ENCODE measurements at places on chromosomes 6 and 20. TPM values are rescaled to one million over a fixed set of nuclear protein-coding genes. Genes with fewer than 3 reads are reported as not detected.
A peak's percentile ranks its signal among the peaks of the same experiment; 100 is the strongest.

The SMLR1 gene
- not detected for total RNA-seq

The SOX18 gene
- 70.0 TPM for total RNA-seq

The SLC52A3 gene
- not detected for total RNA-seq

The CDSN gene
- not detected for total RNA-seq

- peaks cover 63% of the 10 kb centered on the region for H3K4me1 ChIP-seq
- H3K27ac ChIP-seq = no peak overlapping the region
- H3K27me3 ChIP-seq = no peaks in the 10 kb centered on the region
- DNase-seq = peak; percentile 34
- H3K36me3 ChIP-seq = no peaks in the 10 kb centered on the region
These were observed 64.3 kb upstream of the CD93 start for GRCh38 chr20:23150304-23151007.

DNA sequence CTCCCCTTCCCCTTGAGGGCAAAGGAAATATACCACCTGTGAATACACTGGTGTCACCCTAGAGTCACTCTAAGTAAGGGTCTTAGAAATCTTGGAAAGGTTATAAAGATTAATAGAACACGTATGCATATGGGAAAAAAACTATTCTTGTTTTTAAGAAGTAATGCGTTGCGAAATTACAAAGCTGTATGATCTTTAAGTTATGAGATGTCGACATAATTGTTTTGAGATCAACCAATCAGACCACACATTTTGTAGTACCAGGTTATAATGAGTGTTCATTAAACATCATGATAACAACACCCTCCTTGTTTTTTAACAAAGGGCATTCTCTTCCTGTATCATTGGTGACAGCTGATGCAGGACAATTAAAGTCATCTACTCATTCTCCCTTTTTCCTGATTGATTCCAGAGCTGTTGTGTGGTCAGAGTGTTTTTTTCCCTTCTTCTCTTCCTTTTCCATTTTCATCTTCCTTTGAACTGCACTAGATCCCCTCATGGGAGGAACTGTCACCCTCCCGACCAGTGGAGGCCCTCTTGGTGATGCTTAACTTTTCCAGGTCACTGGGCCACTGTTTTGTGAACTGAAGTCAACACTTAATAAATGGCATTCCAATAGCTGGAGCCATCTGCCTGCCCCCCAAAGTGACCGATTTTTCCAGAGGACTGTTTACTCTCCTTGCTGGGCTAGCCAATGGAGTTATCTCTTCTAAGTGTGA, 37.0 kb downstream of the PRDM1 start:
- H3K4me3 ChIP-seq = no peak overlapping the region
- H3K36me3 ChIP-seq = no peaks in the 10 kb centered on the region
- DNase-seq = no peak
- no peak overlapping the region for H3K27ac ChIP-seq

DNA sequence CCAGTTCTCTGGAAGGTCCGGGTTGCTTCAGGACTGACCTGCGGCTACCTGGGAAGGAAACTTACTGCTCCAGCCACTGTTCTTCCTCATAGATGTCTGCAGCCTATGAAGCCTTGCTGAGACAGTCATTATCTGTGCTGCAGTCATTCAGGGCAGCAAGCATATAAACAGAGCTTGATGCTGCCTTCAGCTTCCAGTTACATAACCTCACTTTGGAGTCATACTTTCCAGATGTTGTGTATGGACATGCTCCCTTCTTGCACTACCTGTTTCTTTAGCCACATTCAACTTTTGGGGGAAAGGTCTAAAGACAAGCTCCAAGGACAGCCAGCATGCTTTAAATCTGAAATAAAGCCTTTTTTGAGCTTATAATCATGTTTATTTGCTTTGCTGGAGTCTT, 98.1 kb downstream of the SLC24A3 start:
- H3K27me3 ChIP-seq = no peaks in the 10 kb centered on the region
- no peak overlapping the region for H3K27ac ChIP-seq
- no peaks in the 10 kb centered on the region for H3K36me3 ChIP-seq
- H3K4me1 ChIP-seq = no peaks in the 10 kb centered on the region
- H3K4me3 ChIP-seq = no peak overlapping the region

GRCh38 chr6:83960664-83961063, 72.9 kb upstream of the MRAP2 start:
- H3K4me3 ChIP-seq = no peak overlapping the region
- H3K4me1 ChIP-seq = no peaks in the 10 kb centered on the region
- H3K27me3 ChIP-seq = no peaks in the 10 kb centered on the region
- DNase-seq = no peak
- peaks cover 15% of the 10 kb centered on the region for H3K36me3 ChIP-seq
- H3K27ac ChIP-seq = no peak overlapping the region

The HSPA1L gene
- 0.87 TPM for total RNA-seq

DNA sequence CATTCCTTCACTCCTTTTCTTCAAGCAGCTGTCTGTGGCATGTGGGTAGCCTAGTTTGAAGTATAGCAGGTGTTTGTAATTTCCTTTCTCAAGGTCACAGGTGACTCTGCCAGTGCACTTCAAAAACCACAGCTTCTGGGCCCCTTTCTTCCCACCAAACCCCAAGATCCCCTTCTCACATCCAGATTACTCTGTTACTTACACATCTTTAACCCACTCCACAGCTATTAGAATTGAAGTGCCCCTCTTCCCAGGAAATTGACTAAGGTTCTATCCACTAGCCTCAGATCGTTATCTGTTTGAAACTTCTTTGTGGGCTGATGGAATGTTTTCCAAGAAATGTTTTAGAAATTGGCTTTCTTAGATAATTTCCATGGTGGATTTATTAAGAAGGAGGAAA, 150.8 kb downstream of the AHI1 start:
- no peak overlapping the region for H3K27ac ChIP-seq
- H3K27me3 ChIP-seq = no peaks in the 10 kb centered on the region
- H3K4me1 ChIP-seq = no peaks in the 10 kb centered on the region
- DNase-seq = no peak
- H3K36me3 ChIP-seq = no peaks in the 10 kb centered on the region

GRCh38 chr20:58213121-58213520, 15.3 kb downstream of the ANKRD60 start:
- H3K36me3 ChIP-seq = no peaks in the 10 kb centered on the region
- no peak for DNase-seq
- H3K4me3 ChIP-seq = no peak overlapping the region
- H3K27ac ChIP-seq = no peak overlapping the region

GRCh38 chr6:17418281-17419188, 25.1 kb downstream of the CAP2 start:
- DNase-seq = peak; percentile 36
- peaks cover 50% of the 10 kb centered on the region for H3K4me1 ChIP-seq
- H3K27ac ChIP-seq = peak overlapping the region; percentile 90
- no peaks in the 10 kb centered on the region for H3K27me3 ChIP-seq
- peaks cover 19% of the 10 kb centered on the region for H3K36me3 ChIP-seq
- H3K4me3 ChIP-seq = peak overlapping the region; percentile 8

DNA sequence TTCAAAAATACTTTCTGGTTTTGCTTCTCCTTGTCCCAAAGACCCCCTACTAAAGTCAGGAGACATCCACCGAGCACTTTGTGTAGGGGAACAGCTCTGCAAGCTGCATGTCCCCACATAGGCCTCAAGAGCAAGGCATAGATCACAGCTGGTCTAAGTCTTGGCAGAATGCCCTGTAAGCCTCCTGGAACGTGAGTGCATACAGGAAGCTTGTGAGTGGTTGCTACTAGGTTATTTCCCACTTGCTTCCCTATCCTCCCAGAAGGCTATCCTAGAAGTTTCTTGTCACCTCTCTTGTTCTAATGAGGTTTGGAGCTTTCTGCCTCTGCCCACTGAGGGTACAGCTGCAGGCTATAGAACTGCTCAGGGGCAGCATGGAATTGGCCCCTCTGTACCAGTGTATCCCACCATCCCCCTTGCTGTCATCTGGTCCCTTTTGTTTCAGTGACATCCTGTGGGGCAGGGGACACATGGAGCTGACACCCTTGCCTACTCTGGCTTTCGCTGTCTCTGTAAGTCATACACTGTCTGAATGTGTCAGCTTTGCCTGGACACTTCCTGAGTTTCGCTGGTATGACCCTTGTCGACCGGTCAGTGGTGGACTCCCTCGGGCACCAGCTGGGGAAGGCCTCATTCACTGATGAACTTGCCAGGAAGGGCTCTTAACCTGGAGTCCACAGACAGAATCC, 35.6 kb upstream of the KCNK16 start:
- DNase-seq = no peak
- no peaks in the 10 kb centered on the region for H3K36me3 ChIP-seq
- no peak overlapping the region for H3K27ac ChIP-seq
- H3K27me3 ChIP-seq = no peaks in the 10 kb centered on the region
- H3K4me1 ChIP-seq = no peaks in the 10 kb centered on the region

- no peaks in the 10 kb centered on the region for H3K4me1 ChIP-seq
- H3K27me3 ChIP-seq = no peaks in the 10 kb centered on the region
- H3K36me3 ChIP-seq = no peaks in the 10 kb centered on the region
- no peak overlapping the region for H3K27ac ChIP-seq
- H3K4me3 ChIP-seq = no peak overlapping the region
These were observed 36.5 kb upstream of the MPC1 start for GRCh38 chr6:166419286-166419685.
